ENCODE measurements at places on chromosomes 4 and X.

DNA sequence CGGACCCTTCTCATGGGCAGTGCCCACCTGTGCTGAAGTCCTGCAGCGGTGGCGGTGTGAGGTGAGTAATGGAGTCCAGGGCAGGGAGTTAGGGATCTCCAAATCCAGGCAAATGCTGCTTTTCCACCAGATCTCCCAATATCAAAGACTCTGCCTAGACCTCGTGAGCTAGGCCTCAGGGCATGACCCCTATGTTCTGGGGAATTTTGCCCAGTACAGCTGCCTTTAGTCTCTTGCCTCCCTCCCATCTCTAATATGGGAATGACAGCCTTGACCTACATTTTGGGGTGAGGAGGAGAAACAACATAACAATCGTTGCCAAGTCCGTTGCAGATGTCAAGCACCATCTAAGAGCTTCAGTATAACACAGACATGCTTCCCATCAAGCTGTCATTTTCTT is 7.3 kb downstream of the PAK3 start:
- no peak for DNase-seq

GRCh38 chrX:68083510-68083909 is 349.8 kb downstream of the OPHN1 start:
- no peak for DNase-seq

DNA sequence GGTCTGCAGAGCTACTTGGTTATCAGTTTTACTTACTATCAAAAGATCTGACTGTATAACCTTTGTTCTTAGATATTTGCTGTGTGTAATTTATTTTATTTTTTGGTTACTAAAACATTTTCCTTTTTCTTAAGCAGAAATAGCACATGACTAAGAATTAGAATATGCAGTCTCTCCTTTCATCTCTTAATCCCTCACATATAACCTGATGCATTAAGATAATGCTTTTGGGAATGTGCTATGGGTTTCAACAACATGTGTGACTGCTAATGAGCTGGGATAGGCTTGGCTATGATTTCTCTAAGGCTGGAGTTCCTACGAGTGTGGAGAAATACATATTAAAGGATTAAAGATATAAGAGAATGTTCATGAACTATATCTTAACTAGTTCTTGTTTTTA is 41.5 kb downstream of the SHROOM3 start:
- no peak for DNase-seq

DNA sequence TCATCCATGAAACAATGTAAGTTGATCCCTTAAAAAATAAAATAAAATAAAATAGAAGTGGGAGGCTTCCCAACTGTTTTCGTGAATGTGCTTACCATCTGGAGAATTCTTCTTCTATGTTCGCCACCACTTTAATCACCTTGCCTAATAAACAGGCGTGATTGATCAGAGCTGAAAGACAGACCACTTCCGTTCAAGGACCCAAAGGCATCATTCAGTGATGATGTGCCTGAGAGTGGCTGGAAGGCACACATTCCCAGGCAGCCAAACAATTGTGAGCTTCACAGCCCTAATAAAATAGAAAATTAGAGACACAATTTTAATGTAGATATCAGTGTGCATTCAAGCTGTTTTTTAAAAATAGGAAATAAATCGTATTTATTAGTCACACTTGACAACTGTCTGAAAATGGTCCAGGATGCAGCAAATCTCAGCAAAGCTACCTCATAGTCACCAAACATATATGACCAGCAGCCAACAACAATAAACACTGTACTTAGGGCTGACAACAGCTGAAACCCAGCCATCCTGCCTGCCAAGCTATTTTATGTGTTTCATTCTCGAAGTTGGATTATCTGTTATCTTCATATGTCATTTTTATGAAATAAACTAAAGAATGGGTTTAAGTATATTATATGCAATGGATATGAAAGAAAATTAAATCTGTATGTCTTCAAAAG is 163.2 kb upstream of the FAM9B start:
- no peak for DNase-seq

DNA sequence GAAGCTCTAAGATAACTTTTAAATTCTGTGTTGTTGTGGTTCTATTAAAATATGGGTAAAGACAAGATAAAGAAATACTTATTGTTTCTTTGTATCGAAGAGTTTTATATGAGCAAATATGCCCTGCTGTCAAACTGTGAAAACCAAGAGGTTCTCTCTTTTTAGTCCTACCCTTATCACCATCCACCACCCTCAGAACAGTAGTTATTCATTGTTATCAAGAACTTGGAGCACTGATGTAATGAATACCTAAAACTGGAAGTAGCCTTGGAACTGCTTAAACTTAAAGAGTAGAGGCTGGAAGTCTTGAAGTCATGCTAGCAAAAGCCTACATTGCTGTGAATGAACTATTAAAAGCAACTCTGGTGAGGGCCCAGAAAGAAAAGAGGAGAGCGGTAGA is 9.2 kb downstream of the PIR start:
- DNase-seq: no peak

DNA sequence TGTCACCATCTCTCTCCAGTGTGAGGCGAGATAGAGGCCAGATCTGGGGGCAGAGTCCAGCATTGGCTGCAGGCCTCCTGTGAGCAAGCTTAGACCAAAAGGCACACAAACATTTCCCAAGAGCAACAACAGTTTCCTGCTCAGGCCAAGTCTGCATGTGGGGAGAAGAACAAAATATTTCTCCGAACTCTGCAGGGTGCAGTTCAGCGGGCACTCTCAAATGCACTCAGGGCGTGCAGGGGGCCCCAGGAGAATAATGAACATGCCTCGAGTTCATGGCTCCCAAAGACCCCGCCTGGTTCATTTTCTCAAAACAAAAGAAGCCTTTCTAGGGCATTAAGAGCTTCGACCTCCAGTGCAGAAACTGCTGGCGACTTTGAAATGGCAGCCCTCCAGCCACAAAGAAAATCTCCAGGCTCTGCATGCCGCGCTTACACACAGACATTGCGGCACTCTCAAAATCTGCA is 57.8 kb upstream of the HELT start:
- DNase-seq: no peak

GRCh38 chr4:152328582-152328981 is 207.3 kb downstream of the FBXW7 start:
- DNase-seq: no peak

- peak; percentile 33 for DNase-seq
Measured at GRCh38 chrX:55488593-55489313, 895 bp downstream of the USP51 start.

- DNase-seq: no peak
Measured at GRCh38 chr4:148044912-148045352, 313.0 kb downstream of the ARHGAP10 start.

GRCh38 chr4:180788729-180789128 is 1454.5 kb upstream of the TENM3 start:
- no peak for DNase-seq

DNA sequence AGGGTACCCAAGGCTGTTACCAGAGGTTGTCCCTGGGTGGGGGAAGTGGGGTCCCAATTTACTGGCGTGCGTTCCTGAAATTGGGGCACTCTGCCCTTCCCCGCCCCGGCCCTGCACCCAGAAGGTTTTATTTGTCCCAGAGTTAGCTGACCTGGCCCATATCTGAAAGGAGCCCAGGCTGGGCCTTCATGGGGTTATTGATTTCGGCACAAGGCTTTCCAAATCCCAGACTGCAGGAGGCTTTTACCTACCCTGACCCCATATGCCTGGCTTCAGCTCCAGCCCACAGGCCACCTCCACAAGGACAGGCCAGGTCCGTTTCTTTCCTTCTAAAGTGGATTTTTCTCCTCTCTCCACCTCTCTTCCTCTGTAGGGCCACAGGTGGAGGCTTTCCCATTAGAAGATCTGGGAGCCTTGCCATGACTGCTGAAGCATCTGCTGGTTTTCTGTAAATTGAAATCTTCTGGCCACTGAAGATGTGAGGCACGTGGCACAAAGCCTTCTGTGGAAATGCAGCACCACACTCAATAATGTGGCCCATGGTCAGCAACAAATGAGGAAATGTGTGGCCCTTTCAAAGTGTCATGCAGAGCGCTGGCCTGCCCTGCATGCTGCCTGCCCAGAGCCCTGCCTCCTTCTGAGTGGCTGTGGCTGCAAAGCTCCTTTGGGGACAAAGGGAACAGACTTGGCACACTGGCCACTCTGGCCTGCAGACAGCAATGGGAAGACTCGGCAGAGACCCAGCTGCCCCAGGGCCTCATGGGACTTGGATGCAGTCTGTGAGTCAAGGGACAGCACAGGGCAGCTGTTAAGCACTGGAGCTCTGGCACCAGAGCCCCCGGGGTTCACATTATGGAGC is 43.1 kb upstream of the MTM1 start:
- DNase-seq: no peak

DNA sequence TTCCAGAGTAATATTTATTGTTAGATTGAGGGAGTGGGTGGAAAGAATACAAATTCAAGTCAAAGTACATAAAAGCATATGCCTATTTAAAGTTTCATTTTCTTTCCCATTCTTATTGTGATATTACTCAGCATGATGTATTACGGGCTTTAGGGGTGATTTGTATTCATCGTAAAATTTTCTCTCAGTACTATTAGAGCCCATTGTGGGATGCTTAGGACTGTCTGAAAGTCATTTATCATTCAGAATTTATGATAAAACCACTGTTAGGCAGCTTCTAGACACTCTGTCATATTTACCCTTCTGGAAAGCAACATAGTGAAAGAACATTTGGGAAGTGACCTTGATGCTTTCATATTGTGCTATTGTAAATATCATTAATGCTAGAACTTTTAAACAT is 45.9 kb downstream of the AGA start:
- DNase-seq: no peak

DNA sequence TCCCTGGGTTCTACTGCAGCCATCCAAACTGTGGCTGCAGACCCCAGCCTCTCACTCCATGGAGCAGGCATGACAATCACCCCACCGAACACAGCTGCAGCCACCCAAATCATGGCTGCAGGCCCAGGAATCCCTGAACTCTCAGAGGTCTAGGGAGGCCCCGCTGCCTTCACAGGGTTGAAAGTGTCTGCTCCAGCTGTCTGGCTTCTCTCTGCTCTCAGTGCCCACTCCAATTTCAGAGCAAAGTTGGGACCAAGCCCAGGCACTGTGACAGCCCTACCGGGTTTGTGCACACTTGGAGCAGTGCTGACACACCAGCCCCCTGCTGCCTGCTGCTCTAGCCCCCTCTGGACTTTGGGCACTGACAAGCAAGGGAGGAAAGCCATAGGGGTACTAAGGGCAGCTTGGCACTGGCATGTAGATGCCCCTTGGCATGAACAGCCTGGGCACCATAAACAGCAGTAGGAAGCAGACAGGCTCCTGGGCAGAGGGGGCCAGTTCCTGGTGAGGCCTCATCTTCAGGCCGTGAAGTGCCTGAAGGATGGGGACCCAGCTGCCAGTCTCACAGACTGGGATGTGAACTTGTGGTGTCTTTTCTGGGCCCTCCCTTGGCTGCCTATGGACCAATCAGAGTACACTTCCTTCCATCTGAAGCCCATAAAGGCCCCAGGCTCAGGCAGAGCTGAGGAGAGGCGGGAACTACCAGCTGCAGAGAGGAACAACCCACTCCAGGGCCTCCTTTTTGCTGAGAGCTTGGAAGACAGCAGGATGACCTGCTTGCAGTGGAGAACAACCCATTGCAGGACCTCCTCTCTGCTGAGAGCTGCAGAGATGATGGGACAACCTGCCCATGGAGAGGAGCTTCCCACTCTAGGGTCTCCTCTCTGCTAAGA is 68.8 kb downstream of the TECRL start:
- no peak for DNase-seq

- no peak for DNase-seq
Measured at GRCh38 chr4:7051144-7051495, 7.9 kb downstream of the TADA2B start.

- DNase-seq: no peak
Measured at GRCh38 chr4:8651661-8652180, 59.2 kb downstream of the CPZ start.

GRCh38 chrX:77561372-77561771 is 114.2 kb downstream of the FGF16 start:
- DNase-seq: no peak

- DNase-seq: no peak
Measured at GRCh38 chr4:4792466-4792865, 67.0 kb upstream of the MSX1 start.

DNA sequence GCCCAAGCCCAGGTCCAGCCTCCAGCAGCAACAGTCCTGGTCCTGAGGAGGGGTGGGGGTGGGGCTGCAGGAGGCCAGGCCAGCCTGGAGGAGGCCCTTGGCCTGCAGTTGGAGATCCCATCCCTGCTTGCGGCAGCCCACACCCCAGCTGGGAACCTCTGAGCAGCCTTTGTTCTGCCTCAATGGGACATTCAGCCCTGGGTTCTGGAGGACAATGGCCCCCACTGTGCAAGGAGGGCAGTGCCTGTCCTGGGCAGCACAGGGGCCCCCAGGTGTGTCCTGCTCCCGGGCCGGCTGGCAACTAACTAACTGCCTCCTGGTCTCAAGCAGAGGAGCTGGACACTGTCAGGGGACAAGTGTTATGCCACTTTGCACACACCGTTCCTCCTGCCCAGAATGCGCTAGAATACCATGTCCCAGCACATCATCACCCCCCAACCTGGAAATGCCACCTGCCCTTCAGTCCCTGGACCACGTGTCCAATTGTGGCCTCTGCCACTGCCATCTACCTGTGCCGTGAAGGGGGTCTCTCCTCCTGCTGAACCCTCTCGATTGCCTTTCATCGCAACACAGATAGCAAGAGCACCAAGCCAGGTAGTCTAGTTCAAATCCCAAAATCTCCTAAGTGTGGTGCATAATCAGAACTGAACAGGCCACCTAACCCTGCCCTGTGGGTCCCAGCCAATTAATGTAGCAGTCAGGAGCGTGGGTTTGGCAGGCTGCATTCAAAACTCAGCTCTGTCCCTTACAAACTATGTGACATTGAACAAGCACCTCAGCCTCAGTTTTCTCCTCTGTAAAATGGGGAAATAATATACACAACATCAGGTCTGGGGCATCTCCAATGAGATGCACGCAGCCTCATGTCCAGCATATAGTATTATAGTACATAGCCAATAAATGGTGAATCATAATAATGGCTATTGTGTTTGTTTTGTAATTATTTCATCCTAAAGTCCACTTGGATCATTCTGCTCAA is 8.8 kb downstream of the PPP2R2C start:
- DNase-seq: no peak

DNA sequence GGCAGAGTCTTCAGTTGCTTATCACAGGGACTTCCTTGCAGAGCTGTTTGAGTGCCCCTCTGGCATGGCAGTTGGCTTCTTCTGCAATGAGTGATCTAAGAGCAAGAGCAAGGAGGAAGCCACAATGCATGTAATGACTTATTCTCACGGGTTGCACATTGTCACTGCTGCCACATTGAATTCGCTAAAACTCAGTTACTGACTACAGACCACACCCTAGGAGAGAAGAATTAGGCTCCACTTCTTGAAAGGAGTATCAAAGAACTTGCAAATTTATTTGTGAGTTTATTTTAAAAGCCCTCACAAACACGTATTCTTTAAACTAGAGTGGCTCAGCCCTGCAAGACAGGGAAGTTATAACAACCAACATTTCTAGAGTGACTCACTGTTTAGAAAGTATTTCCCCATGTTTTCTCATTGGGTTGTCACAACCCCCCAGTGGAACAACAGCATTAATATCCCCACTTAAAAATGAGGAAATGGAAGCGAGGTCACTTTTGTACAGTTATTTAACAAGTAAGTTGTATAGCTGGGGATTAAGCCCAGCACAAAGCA is 32.4 kb upstream of the RBPJ start:
- DNase-seq: no peak
